ENCODE measurements at places on chromosomes 5 and 9.

GRCh38 chr9:112705768-112706427 lies 12.0 kb downstream of the INIP start:
- no peak for DNase-seq

DNA sequence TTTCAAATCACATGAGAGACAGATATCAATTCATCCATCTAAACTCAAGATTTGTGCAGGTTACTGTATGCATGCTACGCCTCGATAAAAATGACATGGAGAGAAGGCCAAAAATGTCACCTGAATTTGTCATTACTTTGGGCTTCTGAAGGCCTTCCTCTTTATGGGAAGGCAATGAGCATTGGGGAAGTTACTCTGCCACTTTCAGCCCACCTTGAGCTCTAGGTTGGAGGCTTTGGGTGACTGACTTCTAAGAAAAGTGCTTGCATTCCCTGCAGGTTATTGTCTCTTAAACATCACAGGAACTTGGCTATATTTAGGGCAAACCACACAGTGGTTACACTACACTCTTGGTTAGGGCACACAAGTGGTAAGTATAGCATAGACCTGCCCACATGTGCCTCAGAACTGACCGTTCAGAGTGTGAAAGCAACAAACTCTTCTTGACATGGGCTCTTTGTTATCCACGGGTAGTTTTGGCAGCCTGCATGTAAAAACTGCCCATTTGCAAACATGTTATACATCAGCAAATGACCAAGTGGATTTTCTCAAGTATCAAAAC lies 169.5 kb downstream of the ZNF608 start:
- no peak for DNase-seq

DNA sequence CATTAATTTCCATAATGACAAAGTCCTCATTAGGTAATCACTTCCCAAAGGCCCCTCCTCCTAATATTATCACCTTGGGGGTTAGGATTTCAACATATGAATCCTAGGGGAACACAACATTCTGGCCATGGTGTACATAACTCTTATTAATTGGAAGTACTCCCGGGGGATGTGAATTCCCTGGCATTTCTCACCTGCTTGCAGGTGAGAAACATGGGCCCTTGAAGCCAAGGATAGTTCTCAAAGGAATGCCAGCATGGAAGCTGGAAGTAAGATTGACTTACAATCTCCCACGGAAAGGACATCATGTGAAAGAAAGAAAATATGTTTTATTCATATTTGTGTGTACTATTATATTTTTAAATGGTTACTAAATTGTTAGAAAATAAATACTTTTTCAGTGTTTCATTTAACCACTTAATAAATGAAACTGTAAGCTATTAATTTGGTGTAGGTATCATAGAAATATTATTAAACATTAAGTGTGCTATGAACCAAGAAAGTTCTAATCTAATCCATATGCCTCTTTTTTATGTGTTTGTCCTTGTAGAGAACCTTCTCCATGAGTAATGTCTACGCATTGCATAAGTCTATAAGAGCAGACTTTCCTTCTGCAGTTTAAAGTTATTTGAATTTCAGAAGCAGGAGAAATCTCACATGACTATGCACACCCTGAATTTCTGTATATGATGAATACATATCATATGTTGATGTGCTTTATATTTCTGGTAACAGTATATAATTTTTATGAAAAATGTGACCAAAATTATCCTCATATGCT lies 59.4 kb downstream of the ANXA1 start:
- no peak for DNase-seq

DNA sequence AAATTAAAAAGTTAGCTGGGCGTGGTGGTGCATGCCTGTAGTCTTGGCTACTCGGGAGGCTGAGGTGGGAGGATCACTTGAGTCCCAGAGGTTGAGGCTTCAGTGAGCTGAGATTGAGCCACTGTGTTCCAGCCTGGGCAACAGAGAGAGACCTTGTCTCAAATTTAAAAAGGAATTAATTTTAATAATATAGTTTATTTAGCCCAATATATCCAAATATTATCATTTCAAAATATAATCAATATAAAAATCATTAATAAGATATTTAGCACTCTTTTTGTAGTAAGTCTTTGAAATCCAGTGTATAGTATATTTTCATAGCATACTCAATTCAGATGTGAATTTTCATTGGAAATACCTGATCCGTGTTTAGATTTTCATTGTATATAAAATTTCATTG lies 43.2 kb upstream of the ORM1 start:
- peak; percentile 5 for DNase-seq

DNA sequence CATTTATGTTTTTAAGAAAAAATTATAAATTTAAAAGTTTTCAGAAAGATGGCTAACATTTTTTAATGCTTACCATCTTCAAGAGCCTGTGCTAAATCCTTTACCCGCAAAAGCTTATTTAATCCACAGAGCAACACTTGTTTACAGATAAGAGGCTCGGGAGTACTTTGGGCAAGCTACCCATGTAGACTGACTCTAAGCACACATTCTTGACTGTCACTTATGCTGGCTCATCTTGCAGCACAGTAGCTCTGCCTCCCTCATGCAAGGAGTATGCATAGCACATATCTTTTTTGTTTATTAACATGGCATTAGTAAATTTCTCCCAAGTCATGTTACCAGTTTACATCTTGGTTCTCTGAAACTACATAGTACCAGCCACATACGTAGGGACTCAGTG lies 14.7 kb downstream of the SH3RF2 start:
- DNase-seq, result no peak

GRCh38 chr5:40093550-40093949 lies 586.2 kb upstream of the PTGER4 start:
- no peak for DNase-seq

DNA sequence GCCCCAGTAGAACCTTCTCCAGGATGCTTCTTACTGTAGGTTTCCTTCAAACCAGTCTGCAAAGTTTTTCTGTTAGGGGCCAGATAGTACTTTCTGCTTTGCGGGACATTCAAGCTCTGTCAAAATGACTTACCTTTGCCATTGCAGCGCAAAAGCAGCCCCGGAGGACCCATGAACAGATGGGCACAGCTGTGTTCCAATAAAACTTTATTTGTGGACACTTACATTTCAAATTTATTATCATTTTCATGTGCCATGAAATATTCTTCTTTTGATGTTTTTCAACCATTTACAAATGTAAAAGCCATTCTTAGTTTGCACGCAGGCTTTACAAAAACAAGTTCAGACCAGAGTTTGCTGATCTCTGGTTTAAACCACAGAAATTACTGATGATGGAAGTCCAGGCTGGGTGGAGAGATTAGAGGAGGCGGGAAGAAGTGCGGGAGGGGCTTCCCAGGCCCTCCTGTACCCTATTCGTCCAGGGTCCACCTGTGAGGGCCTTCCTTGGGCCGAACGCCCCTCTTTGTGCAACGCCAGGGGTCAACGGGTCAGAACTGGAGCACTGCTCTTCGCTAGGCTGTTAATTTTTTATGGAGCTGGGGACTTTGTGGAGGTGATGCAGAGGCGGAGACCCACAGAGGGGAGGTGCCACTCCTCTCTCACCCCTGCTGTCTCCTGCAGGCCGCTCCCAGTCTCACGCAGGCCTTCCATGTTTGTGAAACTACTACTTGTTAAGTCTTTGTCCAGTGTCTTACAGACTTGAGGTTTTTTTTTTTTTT lies 7.6 kb upstream of the ASS1 start:
- DNase-seq, result no peak

GRCh38 chr9:77291714-77292113 lies 114.4 kb downstream of the VPS13A start:
- no peak for DNase-seq

- DNase-seq, result no peak
These were observed 996.0 kb upstream of the ARRDC3 start for GRCh38 chr5:92378966-92379611.

- DNase-seq, result no peak
These were observed 40.9 kb downstream of the TJP2 start for GRCh38 chr9:69214939-69215338.

GRCh38 chr9:82260691-82261090 lies 272.1 kb downstream of the SPATA31D1 start:
- DNase-seq, result no peak

GRCh38 chr9:20619487-20620200 lies 2.7 kb downstream of the MLLT3 start:
- no peak for DNase-seq

DNA sequence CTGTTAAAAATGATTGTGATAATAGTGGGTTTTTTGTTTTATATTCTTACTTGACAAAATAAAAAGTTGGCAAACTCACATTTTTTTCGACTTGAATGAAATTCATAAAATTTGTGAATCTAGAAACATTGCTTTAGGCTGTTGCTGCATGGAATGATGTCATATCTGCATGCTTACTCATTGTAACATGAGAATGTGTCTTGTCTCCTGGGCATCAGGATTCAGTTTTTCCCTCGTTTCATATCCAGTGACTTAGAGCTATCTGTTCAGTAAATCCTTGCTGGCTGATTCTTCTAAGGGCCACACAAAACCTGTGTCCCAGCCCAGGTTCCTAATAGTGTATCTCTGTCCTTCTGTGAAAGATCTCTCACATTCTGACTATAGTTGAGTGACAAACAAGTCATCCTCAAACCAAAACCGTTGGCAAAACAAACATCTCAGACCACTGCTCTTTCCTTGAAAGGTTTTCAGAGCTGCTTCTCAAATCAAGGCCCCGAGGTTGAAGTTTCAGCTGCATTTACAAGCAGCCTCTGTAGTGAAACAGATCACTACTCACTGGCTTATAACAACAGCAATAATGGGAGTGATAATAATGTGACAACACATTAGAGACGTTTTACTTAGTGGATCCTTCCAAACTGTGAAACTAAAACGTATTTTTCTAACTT lies 95.0 kb downstream of the NPR3 start:
- DNase-seq, result no peak

DNA sequence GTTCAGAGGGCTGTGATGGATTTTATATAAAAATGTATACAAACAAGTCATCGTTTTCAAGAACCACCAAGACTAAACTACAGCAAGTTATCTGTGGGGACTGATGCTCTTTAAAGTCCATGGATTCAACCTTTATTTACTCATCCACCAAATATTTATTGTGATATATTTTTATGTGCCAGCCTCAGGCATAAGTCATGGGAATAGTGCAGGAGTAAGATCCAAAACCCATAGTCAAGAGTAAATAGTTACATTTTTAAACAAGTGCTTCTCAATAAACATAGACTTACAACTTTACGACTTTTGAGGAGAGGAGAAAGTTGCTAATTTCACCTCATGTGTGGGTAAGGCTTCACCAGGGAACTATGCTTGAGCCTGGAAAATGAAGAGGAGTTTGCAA lies 24.6 kb downstream of the MACIR start:
- no peak for DNase-seq

GRCh38 chr9:28234894-28235277 lies 661.6 kb upstream of the C9orf72 start:
- DNase-seq, result no peak

- DNase-seq, result no peak
These were observed 153.4 kb upstream of the MPDZ start for GRCh38 chr9:13432904-13433303.

GRCh38 chr9:89260525-89260924 lies 50.5 kb upstream of the CKS2 start:
- no peak for DNase-seq

- DNase-seq, result no peak
These were observed 74.4 kb downstream of the PARP8 start for GRCh38 chr5:50740832-50741231.

DNA sequence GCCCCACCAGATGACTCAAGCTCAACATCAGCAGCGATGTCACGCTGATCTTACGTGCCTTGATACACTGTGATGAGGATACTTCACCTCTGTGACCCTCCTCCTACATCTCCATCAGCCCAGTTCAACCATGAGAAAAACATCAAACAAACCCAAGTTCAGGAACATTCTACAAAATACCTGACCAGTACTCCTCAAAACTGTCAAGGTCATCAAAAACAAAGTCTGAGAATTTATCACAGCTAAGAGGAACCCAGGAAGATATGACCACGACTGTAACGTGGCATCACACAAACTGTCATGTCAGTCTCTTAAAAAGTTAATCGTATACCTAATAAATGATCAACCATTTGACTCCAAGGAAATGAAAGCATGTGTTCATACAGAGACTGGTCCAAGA lies 90.8 kb downstream of the COL23A1 start:
- no peak for DNase-seq

DNA sequence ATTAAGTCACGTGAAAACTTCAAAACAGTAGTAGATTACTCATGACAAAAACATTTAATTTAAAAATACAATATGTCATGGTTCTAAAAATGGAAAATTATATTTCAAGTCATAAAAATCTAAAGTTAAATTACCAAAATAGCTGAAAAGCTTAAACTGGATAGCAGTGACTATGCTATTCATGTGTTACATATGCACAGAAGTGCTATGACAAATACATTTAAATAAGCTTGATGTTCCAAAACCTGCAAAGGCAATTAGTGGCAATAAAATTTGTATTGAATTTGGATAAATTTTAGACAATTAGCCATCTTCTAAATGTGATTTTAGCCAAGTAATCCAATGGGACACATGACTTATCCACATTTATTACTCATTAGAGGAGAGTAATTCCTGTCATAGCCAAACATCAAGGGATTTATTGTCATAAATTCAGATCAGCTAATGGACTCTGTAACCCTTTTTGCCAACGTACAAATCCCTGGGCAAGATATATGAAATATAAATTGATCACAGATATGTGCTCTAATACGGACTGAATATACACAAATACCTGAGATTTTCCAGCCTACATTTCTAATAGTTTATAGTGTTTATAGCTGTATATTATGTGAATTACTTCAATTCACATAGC lies 419.4 kb downstream of the ISL1 start:
- no peak for DNase-seq
